Stimulated activated CD8-positive, alpha-beta memory T cell treated with anti-CD3 and anti-CD28 coated beads, Interleukin-15, amount 100 ng/mL, for 4 hours (primary cell): ENCODE measurements at places on chromosomes 5 and 9.

GRCh38 chr9:88723751-88724150 lies 188.8 kb downstream of the NXNL2 start:
- DNase-seq, result no peak

DNA sequence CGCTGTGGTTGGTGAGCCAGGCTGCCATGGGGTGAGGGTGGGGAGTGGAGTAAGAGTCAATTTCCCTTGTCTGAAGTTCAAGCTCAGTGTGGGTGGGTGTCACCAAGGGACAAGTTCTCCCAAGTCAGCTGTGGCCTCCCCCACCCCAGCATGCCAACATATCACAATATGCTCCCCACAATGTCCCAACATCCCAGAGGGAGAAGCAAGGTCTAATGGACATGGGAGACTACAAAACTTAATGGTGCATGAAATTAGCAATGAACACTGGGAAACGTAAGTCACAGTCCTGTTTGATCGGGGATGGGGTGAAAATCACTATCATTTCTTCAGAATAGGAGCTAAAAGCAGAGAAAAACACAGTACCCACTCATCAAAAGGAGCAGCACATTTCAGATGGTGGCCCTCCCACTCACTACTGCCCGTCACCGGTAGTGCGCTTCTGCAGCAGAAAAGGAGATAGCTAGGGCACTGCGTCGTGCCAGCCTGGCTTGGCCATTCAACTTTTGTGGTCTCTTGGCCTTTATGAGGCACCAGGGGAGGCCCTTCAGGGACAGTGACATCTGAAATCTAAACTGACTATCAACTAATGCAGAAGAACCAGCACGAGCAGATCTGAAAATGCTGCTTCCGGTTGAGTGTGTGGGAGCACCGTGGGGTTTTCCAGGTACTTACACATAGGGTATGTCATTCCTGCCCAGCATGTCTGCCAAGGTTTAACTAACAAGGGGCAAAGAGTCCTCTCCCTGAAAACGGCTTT lies 20.5 kb upstream of the NDFIP1 start:
- no peak for DNase-seq

DNA sequence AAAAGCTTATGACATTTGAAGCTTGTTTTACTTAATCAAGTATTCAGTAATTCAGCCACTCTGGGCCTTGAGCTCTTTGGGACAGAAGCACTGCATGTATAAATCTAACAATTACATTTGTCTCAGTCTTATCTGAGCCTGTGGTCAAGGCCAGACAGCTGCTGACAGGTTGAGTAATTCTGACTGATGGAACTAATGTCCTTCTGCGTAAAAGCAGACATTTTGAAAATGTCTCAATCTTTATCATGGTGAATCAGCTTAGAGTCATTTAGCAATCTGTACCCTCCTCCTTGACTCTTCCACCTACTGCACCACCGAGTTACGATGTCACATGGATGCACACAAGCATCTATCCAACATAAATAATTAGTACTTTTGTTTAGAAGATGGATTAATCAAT lies 400.0 kb downstream of the ARRDC3 start:
- no peak for DNase-seq

DNA sequence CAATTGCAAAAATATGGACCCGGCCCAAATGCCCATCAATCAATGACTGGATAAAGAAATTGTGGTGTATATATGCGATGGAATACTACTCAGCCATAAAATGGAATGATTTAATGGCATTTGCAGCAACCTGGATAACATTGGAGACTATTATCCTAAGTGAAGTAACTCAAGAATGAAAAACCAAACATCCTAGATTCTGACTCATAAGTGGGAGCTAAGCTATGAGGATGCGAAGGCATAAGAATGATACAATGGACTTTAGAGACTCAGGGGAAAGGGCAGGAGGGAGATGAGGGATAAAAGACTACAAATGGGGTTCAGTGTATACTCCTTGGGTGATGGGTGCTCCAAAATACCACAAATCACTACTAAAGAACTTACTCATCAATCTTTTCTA lies 247.6 kb upstream of the FBXL7 start:
- no peak for DNase-seq
